Pancreas (tissue), 10 donors: ENCODE measurements at places on chromosomes 12 and 14. TPM values are rescaled to one million over a fixed set of nuclear protein-coding genes. Genes with fewer than 3 reads are reported as not detected.

GRCh38 chr12:58481811-58482210 is 438.5 kb downstream of the LRIG3 start:
- DNase-seq: no peak

DNA sequence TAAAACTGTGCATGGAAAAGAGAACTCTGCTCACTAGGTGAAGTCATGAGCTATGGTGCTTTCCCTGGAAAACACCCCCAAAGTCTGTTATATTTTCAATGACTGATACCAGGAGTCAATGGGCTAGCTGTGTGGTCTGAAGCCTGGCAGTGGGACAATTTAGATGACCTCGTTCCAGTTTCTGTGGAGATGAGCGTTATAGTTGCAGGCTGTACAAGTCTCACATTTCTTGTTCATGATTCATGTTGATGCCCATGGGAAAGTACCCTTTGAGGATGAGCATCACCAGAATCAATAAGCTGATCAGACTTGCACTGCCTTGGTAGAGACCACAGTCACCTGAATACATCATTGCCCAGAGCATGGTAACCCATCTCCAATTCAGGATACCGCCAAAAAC is 70.7 kb downstream of the NOVA1 start:
- no peak for DNase-seq

DNA sequence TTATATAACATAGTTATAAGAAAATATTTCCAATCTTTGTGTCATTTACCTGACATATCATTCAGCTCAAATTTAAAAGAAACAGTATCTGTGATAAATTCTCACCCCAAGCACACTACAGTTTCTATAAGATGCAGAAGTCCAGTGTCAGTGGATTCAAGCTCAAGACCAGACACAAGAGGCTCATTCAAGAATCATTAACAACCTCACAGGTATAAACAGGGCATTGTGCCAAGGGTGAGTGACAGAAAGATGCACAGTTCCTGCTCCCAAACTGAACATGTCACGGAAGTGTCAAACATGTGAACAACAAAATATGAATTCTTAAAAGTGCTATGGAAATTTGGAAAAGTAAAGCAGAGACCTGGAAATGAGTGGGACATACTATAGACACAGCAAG is 12.8 kb downstream of the ATP2B1 start:
- DNase-seq: no peak

RNU4-1 gene
- 2,620 TPM for total RNA-seq
